ENCODE measurements at places on chromosomes 11 and 22. TPM values are rescaled to one million over a fixed set of nuclear protein-coding genes. Genes with fewer than 3 reads are reported as not detected.

The UPK2 gene
- not detected for total RNA-seq

The MRGPRX1 gene
- not detected for total RNA-seq

The VPS37C gene
- 3.4 TPM for total RNA-seq

The TUB gene
- 77.0 TPM for total RNA-seq

The PARVG gene
- 1.5 TPM for total RNA-seq

The POU2AF1 gene
- total RNA-seq: under 0.01 TPM

The GTSE1 gene
- 1.7 TPM for total RNA-seq

The ASCL2 gene
- 0.74 TPM for total RNA-seq

The ART1 gene
- not detected for total RNA-seq

The DGCR6 gene
- total RNA-seq: 6.4 TPM

Measured in temporal lobe (tissue), 4 donors.